ENCODE measurements at places on chromosomes 12 and 14.

GRCh38 chr12:110698171-110698902 lies 9.4 kb upstream of the HVCN1 start:
- DNase-seq: peak; percentile 86

DNA sequence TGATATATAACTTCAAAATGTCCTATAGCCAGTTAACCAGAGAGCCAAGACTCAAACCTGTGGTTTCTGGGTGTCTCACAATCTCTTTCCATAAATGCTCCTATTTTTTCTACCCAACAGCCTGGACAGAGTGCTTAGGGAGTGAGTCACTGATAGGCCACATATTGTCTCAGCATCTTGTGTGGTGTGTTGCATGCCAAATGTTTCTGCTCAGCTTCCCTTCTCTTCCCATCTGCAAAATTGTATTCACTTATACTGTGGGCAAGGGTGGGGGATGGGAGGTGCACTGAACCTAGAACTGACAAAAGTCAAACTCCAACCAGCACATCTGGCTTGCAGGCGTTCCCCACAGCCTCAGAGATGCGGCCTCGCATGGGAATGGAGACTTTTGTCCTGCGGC lies 123.3 kb downstream of the KCNA5 start:
- no peak for DNase-seq

DNA sequence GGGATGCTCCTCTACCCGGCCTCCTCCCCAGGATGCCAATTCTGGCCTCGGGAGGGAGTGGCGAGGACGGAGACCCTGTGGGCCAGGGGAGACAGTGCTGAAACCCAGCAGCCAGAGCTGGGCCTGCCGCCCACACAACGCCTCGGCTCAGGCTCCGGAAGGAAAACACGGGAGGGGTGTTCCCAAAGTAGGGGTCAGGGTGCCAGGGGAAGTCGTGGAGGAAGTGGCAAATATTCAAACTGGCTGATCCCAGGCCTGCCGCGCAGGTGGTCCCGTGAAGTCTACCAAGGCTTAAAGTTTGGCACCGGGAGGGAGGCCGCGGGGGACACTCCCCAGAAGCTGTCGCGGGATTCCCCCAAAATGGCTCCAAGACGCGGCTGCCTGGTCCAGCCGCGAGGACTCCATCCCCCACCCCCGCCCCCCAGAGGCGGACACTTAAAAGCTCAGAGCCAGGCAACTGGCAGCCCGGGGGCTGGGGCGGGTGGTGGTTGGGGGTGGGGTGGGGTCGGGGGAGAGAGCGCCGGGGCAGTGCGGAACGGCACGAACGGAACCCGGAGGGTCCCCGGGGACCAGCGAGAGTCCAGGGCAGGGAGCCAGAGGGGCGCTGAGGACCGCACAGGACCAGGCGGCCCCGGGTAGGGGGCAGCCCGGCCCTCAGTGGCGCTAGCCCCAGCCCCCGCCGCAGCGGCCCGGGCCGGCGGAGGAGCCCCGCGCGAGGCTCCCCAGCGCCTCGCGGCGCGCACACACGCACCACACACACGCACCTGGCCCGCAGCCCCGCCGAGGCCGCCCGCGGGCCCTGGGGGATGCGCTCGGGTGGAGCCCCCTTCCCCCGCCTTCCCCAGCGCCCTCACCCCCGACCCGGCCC lies 20.0 kb downstream of the BEGAIN start:
- no peak for DNase-seq

GRCh38 chr12:645563-646071 lies 17.6 kb downstream of the NINJ2 start:
- no peak for DNase-seq

GRCh38 chr12:130338794-130339601 lies 1.3 kb downstream of the PIWIL1 start:
- no peak for DNase-seq

DNA sequence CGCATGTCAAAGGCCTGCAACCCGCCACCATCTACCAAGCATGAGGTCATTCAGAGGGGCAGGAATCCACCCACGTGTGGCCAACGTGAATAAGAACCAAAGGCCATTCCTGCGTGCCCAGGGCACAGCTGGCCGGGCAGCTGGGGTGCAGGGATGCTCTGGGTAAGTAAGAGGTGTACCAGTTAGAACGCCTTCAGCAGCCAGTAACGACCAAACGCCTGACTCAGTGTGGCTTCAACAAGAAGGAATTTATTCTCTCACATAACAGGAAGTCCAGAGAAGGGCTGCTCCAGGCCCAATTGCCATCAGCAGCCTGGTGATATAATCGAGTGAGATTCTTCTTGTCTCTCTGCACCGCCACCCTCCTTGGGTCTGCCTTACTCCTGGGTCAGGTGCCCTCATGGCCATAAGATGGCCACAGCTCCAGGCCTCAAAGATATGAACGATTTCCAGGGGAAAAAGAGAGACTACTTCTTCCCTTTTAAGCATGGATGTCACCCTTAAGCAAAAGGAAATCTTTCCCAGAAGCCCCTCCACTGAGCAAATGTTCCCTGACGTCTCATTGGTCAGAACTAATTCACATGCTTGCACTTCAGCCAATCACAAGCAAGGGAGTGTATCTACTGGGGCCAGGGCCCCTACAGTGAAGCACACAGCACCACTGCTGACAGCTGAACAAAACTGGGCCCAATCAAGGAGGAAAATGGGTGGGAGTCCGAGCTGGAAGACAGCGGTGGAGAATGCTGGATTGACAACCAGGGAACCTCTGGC lies 7.3 kb downstream of the TTC7B start:
- no peak for DNase-seq
